NCI-H187 (cell line): ENCODE measurements at places on chromosomes 1 and 21.

GRCh38 chr1:22824466-22824865 lies 113.8 kb downstream of the EPHB2 start:
- DNase-seq = no peak

- no peak for DNase-seq
Observed at GRCh38 chr21:39103689-39104088, 79.6 kb downstream of the PSMG1 start.

DNA sequence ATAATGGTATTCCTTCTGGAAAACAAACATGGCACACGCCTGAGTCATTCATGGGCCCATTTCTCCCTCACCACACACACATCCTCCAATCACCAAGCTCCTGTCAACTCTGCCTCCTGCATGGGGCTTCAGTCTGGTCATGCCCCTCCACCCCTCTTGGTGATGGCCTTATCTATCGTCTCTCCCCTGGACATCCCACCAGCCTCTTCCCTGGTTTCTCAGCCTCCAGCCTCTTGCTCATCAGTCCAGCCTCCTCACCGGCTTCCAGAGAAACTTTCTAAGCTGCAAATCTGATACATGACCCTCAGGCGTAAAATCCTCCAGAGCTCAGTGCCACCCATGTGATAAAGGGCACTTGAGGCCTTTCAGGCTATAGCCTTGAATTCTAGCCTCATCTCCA lies 243.9 kb downstream of the FOXD2 start:
- no peak for DNase-seq

DNA sequence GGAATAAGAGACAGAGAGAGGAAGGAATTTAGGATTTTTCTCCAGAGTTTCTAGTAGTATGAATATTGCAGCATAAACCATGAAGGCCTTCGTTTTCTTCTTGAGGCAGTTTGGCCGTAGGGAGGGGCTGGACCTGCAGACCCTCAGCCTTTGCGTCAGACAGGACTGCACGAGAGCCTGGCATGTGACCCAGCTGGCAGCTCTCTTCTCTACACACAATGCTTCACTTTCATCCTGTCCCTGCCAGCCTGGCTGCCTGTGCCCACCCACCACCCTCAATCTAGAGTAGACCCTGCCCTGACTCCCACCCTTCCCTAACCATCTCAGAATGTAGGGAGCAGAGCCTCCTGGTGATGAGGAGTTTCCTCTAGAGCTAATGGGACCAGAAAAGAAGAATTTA lies 1.6 kb downstream of the CA14 start:
- DNase-seq = no peak

GRCh38 chr1:227891955-227892488 lies 55.7 kb downstream of the WNT9A start:
- DNase-seq = no peak

- no peak for DNase-seq
Observed at GRCh38 chr21:39576518-39577128, 36.1 kb upstream of the B3GALT5 start.

GRCh38 chr1:40382108-40382460 lies 8.6 kb downstream of the SMAP2 start:
- DNase-seq = no peak

- DNase-seq = no peak
Observed at GRCh38 chr1:216847397-216848036, 124.3 kb upstream of the ESRRG start.

DNA sequence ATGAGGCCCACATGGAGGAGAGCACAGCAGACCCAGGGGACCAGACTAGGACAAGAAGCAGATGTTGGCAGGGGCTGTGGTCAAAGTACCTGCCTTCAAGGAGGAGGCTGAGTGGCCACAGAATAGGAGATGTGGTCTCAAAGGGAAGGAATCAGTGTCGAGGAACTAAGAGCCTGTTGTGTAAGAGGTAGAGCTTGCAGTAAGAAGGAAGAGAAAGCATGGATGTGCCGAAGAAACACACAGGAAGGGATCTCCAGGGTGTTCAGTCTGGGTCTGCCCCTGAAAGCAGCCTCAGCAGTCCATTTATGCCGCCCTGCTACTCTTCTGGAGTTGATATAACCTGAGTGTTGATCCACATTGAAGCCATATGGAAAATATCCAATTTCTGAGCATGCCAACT lies 83.9 kb downstream of the NID1 start:
- DNase-seq = no peak

DNA sequence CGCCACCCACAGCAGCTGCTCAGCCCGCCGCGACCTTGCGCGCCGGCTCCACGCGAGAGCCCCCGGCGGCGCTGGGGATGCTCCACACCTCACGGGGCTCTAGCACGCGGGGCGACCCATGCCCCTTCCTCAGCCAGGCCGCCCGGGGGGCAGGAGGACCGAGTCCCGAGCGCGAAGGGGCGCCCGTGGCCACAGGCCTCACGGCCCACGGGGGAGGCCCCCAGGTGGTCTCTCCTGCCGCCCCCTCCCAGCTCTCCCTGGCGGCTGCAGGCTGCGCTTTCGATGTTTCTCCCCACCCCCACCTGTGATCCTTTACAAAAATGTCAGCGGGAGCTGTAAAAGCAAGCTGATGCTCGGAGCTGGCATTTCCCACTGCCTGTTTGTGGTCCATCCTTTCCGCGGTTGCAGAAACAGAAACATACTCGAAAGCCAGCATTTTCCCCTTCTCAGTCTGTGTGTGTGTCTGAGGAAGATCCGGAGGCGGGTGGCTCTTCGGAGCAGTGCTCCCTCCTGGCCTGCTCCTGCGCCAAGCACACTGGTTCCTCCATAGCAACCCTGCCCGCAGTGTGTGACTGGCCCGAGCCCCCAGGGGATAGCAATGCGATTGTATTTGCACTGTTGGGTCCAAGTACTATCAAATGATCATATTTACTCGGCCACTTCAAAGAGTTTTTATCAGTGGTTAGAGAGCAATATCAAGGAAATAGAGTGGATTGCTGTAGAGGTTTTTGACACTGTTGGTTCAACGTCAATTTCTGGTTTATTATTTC lies 2.1 kb downstream of the KIF26B start:
- no peak for DNase-seq

DNA sequence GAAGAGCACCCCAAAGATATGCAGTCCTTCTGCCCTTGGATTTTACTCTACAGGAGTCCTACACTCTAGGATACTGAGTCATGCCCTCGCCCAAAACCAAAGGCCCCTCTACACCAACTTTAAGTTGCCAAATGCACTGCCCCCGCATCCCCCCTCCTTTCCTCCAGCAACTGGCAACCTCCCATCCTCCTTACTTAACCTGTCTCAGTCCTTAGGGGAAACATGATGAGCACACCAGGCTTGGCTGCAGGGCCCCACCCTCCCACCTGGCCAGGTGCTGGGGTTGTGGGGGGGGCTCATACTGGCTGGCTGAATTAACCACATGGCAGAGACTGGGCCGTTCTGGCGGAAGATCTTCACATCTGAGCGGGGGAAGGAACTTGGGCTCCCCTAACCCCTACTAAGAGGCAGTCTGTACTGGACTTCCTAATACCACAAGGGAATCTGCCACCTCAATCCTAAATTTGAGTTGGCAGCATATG lies 1.2 kb downstream of the HDGF start:
- peak; percentile 71 for DNase-seq

DNA sequence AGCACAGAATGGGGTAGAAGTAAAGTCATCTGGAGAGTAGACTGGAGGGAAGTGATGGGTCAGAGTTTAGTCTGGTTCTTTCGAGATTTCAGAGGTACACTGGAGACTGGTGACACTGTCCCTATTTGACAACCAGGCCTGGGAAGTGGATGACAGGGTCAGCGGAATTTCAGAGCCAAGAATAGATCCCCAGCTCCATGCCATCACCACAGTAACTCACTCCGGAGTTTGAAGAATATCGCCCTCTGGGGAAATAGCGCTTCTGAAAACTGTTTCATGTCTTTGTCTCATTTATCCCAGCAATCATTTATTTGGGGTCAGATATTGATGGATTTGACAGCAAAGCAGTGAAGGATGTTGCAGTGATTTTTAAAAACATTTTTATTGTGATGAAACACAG lies 7.6 kb upstream of the NFASC start:
- no peak for DNase-seq

DNA sequence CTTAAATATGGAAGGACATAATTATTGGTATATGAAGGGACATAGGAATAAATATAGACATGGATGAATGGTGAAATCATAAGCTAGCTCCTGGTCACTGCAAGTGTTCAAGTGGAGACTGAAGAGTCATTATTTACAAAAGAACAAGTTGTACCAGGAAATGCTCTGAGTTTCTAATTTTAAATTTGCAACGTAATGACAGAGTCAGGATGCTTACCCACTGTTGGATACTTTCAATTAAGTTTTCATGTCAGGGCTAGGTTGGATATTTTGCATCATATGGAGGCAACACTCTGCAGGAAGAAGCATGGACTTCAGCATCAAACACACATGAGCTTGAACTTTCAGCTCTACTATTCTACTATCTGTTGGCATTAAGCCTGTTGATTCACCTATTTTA lies 499.6 kb upstream of the C1orf87 start:
- DNase-seq = no peak

GRCh38 chr1:235648407-235648907 lies 1.1 kb downstream of the GNG4 start:
- DNase-seq = peak; percentile 25

DNA sequence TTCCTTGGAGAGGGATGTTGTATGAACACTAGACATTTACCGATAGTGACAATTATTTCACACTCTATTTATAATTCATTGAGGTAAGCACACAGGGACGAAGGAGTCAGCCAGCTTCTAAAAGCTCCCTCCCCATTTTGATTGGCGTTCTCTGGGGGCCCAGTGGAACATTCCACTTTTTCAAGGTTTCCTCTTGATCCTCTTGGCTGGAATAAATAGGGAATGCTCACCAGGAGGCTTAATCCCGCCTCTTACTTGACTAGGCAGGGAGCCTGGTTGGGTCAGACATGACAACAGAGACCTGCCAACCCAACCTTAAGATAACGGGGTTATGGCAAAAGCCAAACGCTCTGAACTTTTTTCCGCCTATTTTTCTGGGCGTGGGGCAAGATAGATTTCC lies 974 bp downstream of the ACTN2 start:
- DNase-seq = no peak

DNA sequence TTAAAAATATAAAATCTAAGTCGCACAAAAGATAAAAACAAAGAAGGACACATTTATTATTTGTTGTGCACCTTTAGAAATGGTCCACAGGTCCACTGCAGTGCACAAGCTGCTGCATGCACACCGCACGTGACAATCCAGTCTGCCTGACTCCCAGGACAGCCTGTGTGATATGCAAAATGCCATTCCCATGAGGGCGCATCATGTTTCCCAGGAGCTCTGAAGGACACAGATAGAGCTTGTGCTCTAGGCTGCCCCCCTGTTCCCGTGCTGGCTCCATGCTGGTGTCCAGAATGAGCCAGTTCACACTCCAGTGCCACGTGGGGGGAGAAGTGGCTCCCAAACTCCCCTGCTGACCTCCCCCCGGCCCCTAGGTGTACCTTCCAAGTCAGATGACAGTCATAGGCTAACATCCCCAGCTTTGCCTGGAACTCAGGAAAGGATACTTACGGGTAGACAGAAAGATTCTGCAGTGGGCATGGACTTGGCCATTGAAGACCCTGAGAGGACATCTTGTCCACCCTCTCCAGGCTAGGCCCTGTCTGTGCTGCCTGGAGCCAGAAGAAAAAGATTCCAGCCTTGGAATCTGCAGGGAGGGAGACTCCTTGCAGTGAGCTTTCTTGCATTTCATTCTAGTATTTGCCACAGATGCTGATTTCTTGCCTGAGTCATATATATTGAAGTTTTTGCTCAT lies 26.3 kb downstream of the RAB7B start:
- peak; percentile 88 for DNase-seq

DNA sequence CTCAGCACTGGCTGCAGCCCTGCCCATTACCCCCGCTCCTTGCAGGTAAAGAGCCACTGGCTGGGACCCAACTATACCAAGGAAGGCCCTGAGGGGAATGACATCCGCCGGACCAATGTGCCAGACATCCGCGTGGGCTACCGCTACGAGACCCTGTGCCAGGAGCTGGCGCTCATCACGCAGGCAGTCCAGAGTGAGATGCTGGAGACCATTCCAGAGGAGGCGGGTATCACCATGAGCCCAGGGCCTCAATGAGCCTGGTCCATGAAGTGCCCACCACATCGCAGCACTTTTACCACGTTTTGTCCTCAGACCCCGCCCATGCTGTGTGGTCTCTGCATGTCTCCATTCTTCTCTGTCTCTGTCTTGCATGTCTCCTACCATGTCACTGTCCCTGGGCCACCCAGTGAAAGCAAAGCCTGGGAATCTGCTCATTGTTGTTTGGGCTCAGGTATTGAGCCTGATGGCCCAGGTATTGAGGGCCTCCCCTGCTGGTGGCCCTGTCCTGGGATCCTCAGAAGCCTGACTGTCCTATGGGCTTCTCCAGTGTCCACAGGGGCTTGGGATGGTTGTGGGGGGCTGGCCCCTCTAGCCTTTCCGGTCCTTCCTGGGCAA lies 11.4 kb downstream of the AMPD2 start:
- DNase-seq = no peak

- DNase-seq = no peak
Observed at GRCh38 chr1:28236656-28237322, 865 bp downstream of the ATP5IF1 start.

- no peak for DNase-seq
Observed at GRCh38 chr1:210633636-210634035, 304.9 kb downstream of the HHAT start.

GRCh38 chr1:65478379-65479026 lies 58.0 kb downstream of the LEPR start:
- no peak for DNase-seq

DNA sequence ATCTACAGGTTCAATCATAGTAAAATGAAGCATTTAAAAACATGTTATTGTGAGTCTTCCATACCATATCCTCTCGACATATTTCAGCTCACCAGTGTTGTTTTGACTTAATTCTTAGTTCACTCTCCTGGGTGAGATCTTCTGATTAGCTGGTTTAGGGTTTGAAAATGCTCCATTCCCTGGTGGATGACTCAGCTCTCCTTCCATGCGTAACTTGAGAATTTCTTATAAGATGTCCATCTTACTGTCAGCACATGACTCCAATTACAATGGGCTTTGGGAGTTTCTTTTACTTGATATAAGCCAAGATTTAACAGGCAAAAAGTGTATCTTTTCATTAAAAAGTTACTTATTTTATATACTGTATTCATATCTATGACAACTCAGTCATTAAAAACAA lies 476.5 kb downstream of the BRINP3 start:
- DNase-seq = no peak

GRCh38 chr1:58107943-58108342 lies 438.6 kb downstream of the OMA1 start:
- no peak for DNase-seq
